ENCODE measurements at places on chromosomes 6 and 20. TPM values are rescaled to one million over a fixed set of nuclear protein-coding genes. Genes with fewer than 3 reads are reported as not detected.

The SH3BGRL2 gene
- 9.7 TPM for total RNA-seq

The TGM3 gene
- not detected for total RNA-seq

The MAS1 gene
- total RNA-seq, result not detected

The CGA gene
- not detected for total RNA-seq

The GNRH2 gene
- total RNA-seq, result 0.18 TPM

The KCNK5 gene
- not detected for total RNA-seq

The TDRD6 gene
- not detected for total RNA-seq

The TRAPPC3L gene
- total RNA-seq, result not detected

The METTL24 gene
- total RNA-seq, result not detected

The CCDC170 gene
- 0.54 TPM for total RNA-seq

The NCOA5 gene
- total RNA-seq, result 20.6 TPM

The SLC24A3 gene
- total RNA-seq, result not detected

The CLVS2 gene
- total RNA-seq, result not detected

The NOX3 gene
- total RNA-seq, result not detected

The FOXA2 gene
- not detected for total RNA-seq

The RIPOR2 gene
- total RNA-seq, result 0.83 TPM

The B3GAT2 gene
- total RNA-seq, result not detected

The TMEM200A gene
- 47.8 TPM for total RNA-seq

All from IMR-90 (cell line).